ENCODE measurements at places on chromosomes 13 and 19. TPM values are rescaled to one million over a fixed set of nuclear protein-coding genes. Genes with fewer than 3 reads are reported as not detected.
A peak's percentile ranks its signal among the peaks of the same experiment; 100 is the strongest.

DNA sequence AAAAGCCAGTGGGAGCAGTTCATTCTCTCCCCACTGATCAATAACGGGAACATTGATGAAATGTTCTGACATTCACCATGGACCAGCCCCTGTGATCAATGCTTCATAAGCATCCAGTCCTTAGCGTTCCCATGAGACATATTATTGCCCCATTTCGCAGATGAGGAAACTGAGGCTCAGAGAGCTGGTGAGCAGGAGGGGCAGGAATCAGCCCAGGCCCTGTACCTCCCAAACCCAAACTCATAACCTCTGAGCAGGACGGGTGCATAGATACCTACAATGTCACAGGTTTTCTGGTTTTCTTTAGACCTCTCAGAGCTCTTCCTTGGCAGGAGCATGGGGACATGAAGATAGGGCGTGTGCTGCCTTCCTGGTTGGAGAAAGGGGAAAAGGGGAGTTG lies 2.1 kb downstream of the MCOLN1 start:
- no peak overlapping the region for H3K27ac ChIP-seq
- no peaks in the 10 kb centered on the region for H3K27me3 ChIP-seq
- no peak for DNase-seq
- H3K4me3 ChIP-seq: no peak overlapping the region
- no peaks in the 10 kb centered on the region for H3K36me3 ChIP-seq

- H3K27ac ChIP-seq: no peak overlapping the region
- no peaks in the 10 kb centered on the region for H3K4me1 ChIP-seq
- no peak overlapping the region for H3K4me3 ChIP-seq
Measured at GRCh38 chr13:23921451-23921888, 24.2 kb upstream of the C1QTNF9B start.

GRCh38 chr13:26007261-26008125 lies 44.3 kb downstream of the SHISA2 start:
- no peak for DNase-seq
- H3K27ac ChIP-seq: no peak overlapping the region
- H3K36me3 ChIP-seq: peaks cover 17% of the 10 kb centered on the region
- H3K4me3 ChIP-seq: peak overlapping the region; percentile 16
- peaks cover 18% of the 10 kb centered on the region for H3K4me1 ChIP-seq

GRCh38 chr13:83867708-83868107 lies 14.6 kb downstream of the SLITRK1 start:
- no peak overlapping the region for H3K27ac ChIP-seq
- no peak for DNase-seq
- no peak overlapping the region for H3K4me3 ChIP-seq
- H3K36me3 ChIP-seq: no peaks in the 10 kb centered on the region
- no peaks in the 10 kb centered on the region for H3K27me3 ChIP-seq
- no peaks in the 10 kb centered on the region for H3K4me1 ChIP-seq

- H3K36me3 ChIP-seq: no peaks in the 10 kb centered on the region
- H3K27me3 ChIP-seq: no peaks in the 10 kb centered on the region
- no peaks in the 10 kb centered on the region for H3K4me1 ChIP-seq
- no peak overlapping the region for H3K4me3 ChIP-seq
- no peak for DNase-seq
Measured at GRCh38 chr13:107124730-107125129, 556.8 kb upstream of the ARGLU1 start.

- peak overlapping the region; percentile 40 for H3K27ac ChIP-seq
- H3K4me3 ChIP-seq: no peak overlapping the region
- DNase-seq: no peak
- H3K36me3 ChIP-seq: peaks cover 32% of the 10 kb centered on the region
- H3K27me3 ChIP-seq: no peaks in the 10 kb centered on the region
- H3K4me1 ChIP-seq: peaks cover 47% of the 10 kb centered on the region
Measured at GRCh38 chr13:108212886-108213285, 2.5 kb downstream of the LIG4 start.

DNA sequence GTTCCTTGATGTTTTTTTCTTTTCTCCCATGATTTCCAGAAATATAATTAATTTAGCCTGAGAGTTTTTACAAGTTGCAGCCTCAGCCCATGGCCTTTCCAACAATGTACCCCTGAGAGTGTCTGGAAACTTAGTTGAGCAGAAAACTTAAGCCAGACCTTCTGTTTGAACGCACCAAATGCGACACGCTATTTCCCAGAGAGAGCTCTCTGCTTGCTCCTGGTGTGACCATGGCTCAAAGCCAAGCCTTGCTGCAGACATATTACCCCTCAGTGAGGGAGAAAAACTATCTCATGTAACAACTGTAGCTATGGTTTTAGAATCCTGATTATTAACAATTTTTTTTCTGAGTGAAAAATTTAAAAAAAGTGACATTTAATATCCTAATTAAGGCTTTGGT lies 1204.5 kb upstream of the SLC10A2 start:
- no peak overlapping the region for H3K27ac ChIP-seq
- H3K4me1 ChIP-seq: no peaks in the 10 kb centered on the region
- no peak overlapping the region for H3K4me3 ChIP-seq
- no peaks in the 10 kb centered on the region for H3K27me3 ChIP-seq
- no peak for DNase-seq

GRCh38 chr13:42398533-42398932 lies 126.6 kb downstream of the AKAP11 start:
- no peaks in the 10 kb centered on the region for H3K36me3 ChIP-seq
- H3K27me3 ChIP-seq: no peaks in the 10 kb centered on the region
- H3K4me3 ChIP-seq: no peak overlapping the region
- DNase-seq: no peak

GRCh38 chr13:101035119-101035620 lies 360.6 kb upstream of the TMTC4 start:
- no peaks in the 10 kb centered on the region for H3K4me1 ChIP-seq
- DNase-seq: no peak

DNA sequence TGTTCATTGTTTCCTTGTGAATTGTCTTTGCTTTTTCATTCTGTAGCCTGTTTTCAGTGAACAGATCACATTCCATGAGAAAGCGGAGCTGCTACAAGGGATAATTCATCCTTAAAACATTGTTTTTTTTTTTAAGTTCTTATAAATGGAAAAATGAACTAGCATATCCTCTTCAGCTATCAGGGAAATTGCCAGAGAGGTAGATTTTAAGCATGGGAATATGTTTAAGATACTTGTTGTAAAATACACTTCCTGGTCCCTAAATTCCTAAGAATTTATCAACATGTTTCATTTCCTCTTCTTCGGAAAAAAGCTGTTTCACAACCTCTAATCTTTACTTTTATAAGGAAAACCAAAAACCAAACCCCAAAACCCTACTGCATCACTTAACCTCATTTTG lies 238.0 kb downstream of the POSTN start:
- H3K36me3 ChIP-seq: no peaks in the 10 kb centered on the region
- H3K4me3 ChIP-seq: no peak overlapping the region
- H3K27ac ChIP-seq: no peak overlapping the region

DNA sequence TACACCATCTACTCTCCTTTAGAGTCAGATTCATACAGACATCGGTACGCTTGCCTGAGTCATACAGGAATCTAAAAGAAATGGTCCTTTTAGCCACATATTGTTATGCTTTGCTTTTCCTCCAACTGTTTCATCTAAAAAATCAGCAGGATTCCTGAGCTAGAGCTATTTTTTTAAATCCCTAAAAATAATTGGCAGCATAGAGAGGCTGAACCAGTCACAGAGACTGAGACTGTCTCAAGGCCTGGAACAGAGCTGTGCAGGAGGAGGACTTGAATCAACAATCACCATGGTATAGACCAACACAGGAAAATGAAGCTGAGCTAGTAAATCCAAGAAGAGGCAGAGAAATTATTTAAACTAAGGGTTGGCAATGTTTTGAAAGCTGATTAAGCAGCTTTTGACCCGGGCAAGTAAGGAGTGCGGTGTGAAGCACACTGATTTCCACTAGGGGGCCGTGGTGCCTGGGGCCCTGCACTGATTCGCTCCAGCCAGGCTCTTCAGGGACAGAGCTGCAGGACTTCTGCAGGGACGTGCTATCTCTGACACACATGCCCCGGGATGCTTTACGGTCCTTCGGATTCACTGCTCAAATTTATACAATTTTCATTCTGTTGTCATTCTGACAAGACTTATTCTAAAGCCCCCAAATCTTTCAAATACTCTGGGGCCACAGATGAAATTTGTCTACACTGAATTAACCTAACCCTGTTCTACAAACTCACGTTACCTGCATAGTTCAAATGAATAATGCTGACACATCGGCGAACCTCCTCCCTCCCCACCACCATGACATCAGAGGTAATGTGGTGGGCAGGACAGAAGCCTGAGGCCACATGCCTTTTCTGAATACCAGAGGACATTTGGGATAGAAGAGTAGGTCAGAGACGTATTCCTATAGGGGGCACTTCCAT lies 87.6 kb upstream of the SLC15A1 start:
- peaks cover 1% of the 10 kb centered on the region for H3K4me1 ChIP-seq
- DNase-seq: peak; percentile 11
- no peak overlapping the region for H3K27ac ChIP-seq
- no peaks in the 10 kb centered on the region for H3K27me3 ChIP-seq

DNA sequence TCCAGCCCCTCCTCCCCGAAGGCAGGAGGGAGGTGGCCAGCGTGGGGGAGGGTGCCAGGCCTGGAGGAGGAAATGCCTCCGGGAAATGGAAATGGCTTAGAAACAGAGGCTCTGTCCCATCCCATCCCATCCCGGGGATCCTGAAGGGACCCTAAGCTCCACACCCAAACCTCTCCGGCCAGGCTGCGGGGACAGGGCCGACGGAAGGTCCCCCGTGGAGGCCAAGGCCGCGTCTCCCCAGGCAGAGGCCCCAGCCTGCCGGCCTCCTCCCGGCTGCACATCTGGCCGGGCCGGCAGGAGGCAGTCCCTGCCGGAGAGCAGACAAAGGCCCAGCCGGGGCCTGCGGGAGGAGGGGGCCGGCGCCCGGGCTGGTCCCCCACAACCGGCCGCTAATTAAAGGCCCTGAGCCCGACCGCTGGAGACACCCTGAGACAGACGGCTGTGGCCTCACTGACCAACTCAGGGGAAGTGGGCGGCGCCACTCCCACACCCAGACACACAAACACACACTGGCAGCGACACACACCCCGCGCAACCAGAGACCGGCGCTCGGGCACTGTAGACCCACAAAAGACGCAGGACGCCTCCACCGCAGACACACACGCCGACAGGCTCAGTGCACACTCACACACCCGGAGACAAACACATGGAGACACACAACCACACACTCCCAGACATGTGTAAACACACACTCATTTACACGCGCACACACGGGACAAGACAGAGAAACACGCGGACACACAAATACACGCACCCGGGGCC lies 1.1 kb downstream of the ADAMTS10 start:
- H3K36me3 ChIP-seq: peaks cover 21% of the 10 kb centered on the region
- peak overlapping the region; percentile 91 for H3K27ac ChIP-seq
- DNase-seq: peak; percentile 25
- peak overlapping the region; percentile 100 for H3K4me3 ChIP-seq
- H3K4me1 ChIP-seq: peaks cover 37% of the 10 kb centered on the region

DNA sequence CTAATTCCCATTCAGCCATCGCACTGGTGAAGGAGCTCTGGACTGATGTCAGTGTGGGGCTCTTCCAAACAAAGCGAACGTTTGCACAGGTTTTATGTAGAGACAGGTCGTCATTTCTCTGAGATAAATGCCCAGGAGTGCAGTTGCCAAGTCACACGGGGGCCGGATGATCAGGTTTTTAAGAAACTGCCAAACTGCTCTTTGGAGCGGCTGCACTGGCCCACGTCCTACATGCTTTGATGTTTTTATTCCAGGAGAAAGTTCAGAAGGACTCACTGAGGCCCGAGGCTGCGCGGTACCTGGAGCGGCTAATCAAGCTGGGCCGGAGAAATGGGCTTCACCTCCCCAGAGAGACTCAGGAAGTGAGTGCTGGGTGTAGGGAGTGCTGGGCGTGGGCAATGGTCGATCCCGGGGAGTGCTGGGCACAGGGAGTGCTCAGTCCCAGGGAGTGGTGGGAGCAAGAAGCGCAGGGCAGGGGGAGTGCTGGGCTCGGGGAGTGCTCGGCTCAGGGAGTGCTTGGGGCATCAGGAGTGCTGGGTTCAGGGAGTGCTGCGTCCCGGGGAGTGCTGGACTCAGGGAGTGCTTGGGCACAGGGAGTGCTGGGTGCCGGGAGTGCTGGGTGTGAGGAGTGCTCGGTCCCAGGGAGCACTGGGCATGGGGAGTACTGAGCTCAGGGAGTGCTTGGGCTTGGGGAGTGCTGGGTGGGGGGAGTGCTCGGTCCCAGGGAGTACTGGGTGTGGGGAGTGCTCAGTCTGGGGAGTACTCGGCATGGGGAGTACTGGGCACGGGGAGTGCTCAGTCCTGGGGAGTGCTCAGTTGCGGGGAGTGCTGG lies 10.7 kb downstream of the THOP1 start:
- no peaks in the 10 kb centered on the region for H3K27me3 ChIP-seq
- peaks cover 33% of the 10 kb centered on the region for H3K36me3 ChIP-seq
- no peak overlapping the region for H3K4me3 ChIP-seq

GRCh38 chr13:105598529-105598928 lies 936.9 kb downstream of the EFNB2 start:
- no peak for DNase-seq
- no peak overlapping the region for H3K27ac ChIP-seq
- H3K4me3 ChIP-seq: no peak overlapping the region
- no peaks in the 10 kb centered on the region for H3K4me1 ChIP-seq

Gene CYP4F8
- polyA plus RNA-seq: not detected

Gene CCL25
- polyA plus RNA-seq: 0.36 TPM

Gene IER2
- 162 TPM for polyA plus RNA-seq

Gene ERICH4
- not detected for polyA plus RNA-seq

Gene ZNF101
- 99.7 TPM for polyA plus RNA-seq

Gene LRRC63
- polyA plus RNA-seq: 0.22 TPM
